ENCODE measurements at places on chromosomes 1 and 21.

DNA sequence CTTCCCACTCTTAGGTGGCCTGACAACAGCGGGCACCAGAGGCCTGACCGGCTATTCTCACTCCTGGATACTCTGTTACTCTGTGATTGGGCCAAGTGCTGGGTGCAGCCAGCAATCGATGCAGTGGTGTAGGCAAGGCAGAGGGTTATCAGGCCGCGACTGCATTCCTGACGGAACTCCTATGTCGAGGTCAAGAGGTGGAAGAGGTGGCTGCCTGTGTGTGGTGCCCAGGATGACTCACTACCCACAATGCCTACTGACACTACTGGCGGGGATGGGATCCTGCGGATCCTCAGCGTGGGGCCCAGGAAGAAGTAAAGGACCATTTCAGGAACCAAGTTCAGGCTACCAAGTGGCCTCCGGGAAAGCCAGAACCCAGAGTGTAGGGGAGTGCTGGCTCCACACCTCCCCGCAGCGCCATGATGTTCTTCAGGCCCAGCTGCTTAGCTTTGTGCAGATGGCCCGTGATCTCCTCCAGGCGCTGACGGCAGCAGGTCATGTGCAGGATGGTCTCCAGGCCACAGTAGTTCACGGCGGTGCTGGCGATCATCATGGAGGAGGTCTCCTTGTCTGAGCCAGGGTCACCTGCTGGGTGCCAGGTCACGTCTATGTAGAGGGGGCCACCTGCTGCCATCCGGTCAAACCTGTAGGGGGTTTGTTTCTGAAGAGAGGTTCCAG, 4.9 kb downstream of the MTHFR start:
- no peak for DNase-seq

DNA sequence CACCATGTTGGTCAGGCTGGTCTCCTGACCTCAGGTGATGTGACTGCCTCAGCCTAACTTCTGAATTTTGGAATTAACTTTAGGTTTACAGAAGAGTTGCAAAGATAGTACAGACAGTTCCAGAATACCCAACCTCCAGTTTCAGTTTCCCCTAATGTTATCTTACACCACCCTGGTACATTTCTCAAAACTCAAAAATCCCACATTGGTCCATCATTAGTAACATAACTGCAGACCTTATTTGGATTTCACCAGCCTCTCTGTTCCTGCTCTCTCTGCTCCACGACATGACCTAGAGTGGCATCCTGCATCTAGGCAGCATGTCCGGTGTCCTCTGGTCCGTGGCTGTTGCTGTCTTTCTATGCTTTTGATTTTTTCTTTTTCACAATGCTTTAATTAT, 5.0 kb upstream of the ZC3H12A start:
- no peak for DNase-seq

- no peak for DNase-seq
Observed at GRCh38 chr1:214220891-214221290, 60.1 kb upstream of the SMYD2 start.

DNA sequence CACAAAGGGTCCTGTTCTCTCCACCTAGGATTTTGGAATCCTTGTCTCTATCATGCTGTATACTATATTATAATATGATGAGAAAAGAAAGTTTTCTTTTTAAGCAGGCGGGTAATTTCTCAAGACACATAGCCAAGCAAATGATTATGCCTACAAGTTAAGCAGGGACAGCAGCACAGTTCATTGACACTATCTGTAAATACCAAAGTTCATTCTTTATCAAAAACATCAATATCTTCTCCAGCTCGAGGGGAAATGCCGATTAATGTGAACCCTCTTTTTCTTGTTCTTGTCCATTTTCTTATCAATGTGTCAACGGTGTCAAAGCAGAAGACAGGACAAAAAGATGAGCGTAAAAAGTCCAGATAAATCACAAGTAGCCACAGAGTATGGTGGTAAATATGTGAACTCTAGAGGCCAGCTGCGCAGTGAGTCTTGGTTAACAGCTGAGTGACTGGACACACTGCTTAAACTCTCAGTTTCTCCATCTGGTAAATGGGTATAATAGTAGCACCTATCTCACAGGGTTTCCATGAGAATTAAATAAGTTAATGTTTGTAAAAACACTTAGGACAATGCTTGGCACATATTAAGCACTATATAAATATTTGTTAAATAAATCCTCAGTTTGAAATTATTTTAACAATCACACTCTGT, 30.9 kb downstream of the LPAR3 start:
- no peak for DNase-seq

GRCh38 chr1:236282425-236282716, 613 bp upstream of the ERO1B start:
- no peak for DNase-seq

- no peak for DNase-seq
Observed at GRCh38 chr1:26081267-26082019, 14.0 kb upstream of the TRIM63 start.

DNA sequence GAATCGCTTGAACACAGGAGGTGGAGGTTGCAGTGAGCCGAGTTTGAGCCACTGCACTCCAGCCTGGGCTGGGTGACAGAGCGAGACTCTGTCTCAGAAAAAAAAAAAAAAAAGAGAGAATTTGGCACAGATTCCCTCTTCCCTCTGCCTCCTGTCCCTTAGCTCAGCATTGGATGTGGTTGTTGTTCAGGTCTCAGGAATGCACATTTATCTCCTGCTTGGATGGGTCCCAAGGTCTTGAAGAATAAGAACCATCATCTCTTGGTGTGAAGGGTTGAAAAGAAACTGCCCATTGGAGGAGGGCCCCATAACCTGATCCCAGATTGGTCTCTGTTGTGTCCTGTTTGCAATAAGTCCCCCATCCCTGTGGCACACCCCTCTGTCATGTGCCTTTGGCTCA, 34.9 kb downstream of the UBIAD1 start:
- no peak for DNase-seq

DNA sequence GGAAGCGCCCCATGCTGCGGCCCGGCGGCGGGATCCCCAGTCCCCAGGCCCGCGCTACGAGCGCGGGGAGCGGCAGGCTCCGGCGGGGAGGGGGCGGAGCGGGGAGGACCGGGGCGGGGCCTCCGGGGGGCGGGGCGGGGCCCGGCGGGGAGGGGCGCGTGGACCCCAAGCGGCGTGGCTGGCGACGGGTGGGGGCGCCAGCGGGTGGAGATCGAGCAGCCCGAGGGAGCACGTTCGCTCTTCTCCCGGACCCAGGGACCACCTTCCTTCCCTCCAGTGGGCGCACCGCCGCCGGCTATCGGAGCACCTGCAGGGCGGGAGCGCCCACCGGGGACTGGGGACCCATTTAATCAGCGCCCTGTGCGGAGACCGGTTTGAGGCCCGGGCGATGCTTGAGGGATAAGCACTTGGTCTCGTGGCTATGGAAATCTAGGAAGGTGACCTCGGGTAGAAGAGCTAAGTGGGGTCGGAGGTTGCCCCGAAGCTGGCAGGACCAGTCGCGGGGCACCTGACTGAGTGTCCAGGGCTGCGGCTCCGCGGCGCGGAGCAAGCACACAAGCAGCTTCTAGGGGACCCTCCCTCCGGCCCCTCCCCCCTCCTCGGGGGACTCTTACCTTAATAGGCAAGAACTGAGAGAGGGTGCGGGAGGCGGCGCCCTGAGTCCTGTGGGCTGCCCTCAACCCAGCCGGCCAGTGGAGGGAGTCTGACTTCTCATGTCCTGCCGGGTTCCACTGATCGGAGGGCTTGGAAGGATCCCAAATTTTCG, at the start of gene TSPAN2:
Gene TSPAN2 (minus strand): TSS at position 84 of the 766 bp plus-strand sequence. CDS start 71 bp downstream, at position 13.
- DNase-seq, result peak; percentile 85

- DNase-seq, result no peak
Observed at GRCh38 chr21:45390831-45391742, 13.9 kb upstream of the COL18A1 start.

- DNase-seq, result no peak
Observed at GRCh38 chr21:36627242-36627641, 71.7 kb upstream of the SIM2 start.

DNA sequence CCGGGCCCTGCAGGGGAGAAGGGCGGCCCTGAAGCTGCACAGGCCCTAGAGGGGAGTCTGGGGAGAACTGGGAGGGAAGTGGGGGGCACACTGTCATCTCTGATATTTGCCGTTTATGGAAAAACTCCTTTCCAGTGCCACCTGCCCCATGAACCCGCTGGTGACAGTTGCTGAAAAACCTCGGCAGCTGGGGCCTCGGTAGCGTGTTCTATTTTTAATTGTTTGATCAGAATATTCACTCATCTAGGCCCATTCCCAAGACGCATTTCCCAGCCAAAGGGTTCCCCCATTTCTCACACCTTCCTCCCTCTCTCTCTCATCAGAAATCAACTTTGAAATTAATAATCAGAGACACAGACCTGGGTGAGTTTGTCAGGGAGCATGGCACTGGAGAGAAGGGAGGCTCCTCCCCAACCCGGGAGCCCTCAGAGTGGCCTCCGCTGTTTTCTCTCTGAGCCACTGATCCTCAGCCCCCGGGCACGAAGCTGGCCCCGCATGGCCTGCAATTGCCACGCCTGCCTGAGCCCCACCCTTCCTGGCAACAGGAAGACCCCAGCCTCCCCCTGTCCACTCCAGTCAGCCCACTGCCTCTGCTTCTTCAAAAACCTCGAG, 111.1 kb downstream of the CASZ1 start:
- DNase-seq, result no peak

GRCh38 chr1:17731460-17731859, 23.7 kb upstream of the ACTL8 start:
- no peak for DNase-seq

DNA sequence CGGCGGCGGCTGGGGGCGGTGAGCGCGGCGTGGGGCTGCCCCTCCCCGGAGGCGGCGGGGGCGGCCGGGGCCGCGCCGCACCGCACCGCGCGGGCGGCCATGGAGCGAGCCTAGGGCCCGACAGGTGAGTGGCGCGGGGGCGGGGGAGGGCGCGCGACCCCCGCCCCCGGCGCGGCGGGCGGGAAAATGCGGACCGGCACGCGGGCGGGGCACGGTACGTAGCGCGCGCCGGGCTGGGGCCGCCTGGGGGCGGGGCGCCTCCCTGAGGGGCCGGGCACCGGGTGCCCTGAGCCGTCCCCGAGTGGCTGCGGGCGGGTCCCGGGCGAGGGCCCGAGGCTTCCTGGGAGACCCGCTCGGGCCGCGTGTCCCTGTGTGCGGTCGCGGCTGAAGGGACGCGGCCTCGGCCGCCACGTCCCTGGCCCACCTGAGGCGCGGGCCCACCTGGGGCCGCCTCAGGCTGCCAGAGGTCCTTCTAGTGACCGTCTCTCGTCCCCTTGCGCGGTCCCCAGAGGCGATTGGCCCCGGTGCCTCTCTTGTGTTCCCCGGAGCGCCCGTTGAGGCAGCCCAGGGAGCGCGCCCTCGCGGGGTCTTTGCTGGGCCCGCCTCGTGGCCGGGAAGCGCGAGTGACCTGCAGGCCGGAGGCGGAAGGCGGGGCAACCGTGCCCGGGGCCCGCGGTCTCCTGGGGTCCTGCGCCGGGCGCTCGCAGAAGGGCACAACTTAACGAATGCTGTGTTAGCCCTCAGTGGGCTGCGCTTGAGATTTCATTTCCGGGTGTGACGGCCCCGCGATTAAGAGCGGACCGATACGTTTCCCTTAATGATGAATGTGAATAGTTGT, 500 bp downstream of the FAM20B start:
- peak; percentile 81 for DNase-seq

DNA sequence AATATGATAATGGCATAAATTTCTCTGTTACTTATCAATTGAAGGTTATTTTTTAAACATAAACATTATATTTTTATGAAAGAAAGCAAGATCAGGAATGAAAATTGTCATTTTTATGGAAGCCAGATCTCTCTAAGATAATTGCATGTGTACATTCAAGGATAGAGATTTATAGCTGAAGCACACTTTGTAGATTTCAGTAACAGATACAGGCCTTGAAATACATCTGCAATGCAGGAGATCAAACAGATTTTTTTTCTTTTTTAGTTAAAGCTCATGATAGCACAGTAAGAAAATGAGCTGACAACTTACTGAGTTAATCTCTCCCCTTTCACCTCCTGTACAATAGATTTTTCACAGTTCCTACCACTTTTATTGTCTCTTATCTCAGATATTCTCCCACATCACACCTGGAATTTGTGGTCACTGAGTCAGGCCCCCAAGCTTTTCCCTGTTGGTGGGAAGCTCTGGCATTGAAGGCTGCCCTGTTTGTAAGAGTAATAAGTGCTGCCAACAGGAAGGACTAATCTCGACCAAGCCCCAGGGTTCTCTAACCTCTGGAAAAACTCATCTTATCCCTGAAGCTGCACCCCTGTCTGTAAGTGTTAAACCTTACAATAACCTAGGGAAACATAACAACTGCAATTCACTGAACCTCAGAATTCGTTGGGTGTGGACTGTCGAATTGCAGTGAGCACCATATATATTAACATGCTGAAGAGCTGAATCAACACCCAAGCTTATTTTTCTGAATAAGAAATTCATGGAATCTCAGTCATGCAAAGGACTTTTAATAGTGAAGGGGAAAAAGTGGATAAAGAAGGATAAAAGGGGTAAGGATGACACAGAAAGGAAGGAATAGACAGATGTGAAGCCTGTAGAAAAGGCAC, 599.0 kb downstream of the LMO4 start:
- no peak for DNase-seq

DNA sequence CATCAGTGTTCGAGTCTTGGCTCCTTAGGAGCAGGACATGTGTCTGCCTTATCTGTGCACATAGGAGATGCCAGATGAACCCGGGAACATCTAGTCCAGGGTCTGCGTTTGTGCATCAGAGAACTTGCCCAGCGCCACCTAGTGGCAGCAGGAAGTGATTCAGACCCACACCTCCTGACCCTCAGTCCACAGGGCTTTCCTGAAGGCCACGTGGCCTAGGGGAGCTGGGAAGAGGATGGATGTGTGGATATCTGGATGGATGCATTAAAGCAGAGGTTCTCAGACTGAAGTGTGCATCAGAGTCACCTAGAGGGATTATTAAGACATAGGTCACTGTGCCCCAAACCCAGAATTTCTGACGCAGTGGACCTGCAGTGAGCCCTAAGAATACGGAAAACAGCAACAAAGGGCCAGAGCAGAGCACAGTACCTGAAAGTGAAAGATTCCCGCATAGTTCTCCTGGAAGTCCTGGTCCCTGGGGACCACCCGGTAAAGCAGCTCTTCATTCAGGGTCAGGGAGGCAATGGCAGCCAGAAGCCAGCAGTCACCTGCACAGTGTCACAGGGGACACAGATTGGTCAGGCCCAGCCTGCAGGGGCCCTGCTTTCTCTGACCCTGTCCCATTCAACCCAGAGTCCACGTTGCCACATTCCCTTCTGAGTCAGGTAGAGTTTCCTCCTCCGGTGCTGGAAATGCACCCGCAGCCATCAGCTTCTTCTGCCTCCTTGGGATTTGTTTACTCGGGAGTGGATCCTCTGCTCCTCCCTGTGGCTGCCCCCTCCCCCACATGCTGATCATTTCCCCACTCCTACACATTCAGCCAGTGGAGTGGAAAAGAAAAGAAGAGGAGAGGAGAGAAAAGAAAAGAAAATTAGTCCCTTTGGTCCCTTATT, 37.0 kb downstream of the CAPN8 start:
- peak; percentile 78 for DNase-seq

- no peak for DNase-seq
Observed at GRCh38 chr21:45177039-45177438, 102.7 kb downstream of the ADARB1 start.

- no peak for DNase-seq
Observed at GRCh38 chr21:43637530-43638158, 21.6 kb downstream of the HSF2BP start.

GRCh38 chr1:180954005-180954800, 41.5 kb downstream of the KIAA1614 start:
- DNase-seq, result no peak

GRCh38 chr21:31987696-31988095, 114.9 kb downstream of the HUNK start:
- no peak for DNase-seq

- no peak for DNase-seq
Observed at GRCh38 chr1:151843398-151843797, 3.8 kb upstream of the C2CD4D start.

GRCh38 chr21:37075214-37075770, 2.2 kb downstream of the TTC3 start:
- no peak for DNase-seq

GRCh38 chr1:203511513-203511912, 17.6 kb downstream of the OPTC start:
- DNase-seq, result no peak
